ENCODE measurements at places on chromosomes 13 and 19.

DNA sequence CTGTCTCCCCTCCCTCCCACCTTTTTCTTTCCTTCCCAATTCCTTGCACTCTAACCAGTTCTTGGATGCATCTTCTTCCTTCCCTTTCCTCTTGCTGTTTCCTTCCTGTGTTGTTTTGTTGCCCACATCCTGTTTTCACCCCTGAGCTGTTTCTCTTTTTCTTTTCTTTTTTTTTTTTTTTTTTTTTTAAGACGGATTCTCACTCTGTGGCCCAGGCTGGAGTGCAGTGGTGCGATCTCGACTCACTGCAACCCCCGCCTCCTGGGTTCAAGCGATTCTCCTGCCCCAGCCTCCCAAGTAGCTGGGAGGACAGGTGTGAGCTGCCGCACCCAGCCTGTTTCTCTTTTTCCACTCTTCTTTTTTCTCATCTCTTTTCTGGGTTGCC, 6.9 kb downstream of the MYADM start:
- no peak for DNase-seq

DNA sequence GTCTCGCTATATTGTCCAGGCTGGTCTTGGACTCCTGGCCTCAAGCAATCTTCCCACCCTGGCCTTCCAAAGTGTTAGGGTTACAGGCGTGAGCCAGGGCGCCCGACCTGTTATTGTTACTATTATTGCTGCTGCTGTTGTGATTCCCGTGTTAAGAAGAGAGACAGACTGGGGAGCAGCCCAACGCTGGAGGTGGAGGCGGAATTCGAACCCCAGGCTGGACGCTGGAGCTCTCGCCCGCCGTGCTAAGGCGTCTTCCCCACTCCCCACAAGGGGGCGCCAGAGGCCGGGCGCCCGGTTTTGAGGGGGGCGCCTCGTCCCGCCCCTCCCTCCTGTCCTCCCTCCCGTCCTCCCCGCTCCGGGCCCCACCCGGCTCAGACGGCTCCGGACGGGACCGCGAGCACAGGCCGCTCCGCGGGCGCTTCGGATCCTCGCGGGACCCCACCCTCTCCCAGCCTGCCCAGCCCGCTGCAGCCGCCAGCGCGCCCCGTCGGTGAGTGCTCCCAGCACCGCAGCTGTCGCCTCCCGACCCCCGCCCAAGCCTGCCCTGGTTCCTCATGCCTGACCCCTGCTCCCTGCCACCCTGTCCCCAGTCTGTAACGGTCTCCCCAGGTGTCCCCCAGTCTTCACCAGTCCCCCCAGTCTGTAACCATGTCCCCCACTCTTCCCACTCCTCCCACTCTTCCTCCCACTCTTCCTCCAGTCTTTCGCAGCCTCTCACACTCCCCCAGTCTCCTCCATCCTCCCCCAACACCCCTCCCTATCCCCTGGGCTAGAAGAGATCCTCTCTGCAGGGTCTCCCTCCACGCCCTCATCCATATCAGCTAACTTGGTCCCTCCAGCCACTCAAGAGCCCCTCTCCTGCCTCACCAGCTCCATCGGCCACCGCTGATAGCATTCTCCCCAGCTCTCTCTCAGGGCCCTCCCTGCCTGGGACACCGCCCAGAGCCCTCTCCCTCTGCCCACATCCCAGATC, at the start of gene EHD2:
TSS of gene EHD2 (plus strand) at position 377 of the 976 bp plus-strand sequence. CDS start 3,191 bp downstream, outside the sequence.
- peak; percentile 56 for DNase-seq

GRCh38 chr19:41934849-41935374, 6.7 kb upstream of the ERFL start:
- DNase-seq: peak; percentile 80

GRCh38 chr19:44617110-44617880, 3.9 kb downstream of the IGSF23 start:
- DNase-seq: no peak

DNA sequence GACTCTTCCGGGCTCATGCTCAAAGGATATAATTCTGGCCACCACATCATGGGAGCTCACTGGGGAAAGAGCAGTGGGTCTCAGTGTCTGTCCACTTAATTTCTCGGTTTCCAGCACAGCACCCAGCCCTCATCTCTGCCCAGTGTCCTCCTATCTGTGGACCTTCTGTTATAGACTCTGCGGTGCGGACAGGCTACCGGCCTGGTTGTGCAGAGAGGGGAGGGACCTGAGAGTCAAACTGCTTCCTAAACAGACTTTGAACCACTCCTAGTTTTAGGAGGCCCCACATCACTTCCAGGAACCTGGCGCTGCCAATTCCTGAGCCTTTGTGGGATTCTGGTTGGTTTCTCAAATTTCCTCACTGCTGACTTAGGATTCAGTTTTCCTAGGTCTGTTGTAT, 59.8 kb upstream of the MED4 start:
- DNase-seq: no peak

GRCh38 chr19:10424011-10424637, 3.8 kb downstream of the PDE4A start:
- DNase-seq: peak; percentile 61

GRCh38 chr19:32976223-32976805, 4.3 kb downstream of the FAAP24 start:
- DNase-seq: peak; percentile 52

GRCh38 chr13:112159575-112160547, 92.9 kb downstream of the SOX1 start:
- DNase-seq: no peak

DNA sequence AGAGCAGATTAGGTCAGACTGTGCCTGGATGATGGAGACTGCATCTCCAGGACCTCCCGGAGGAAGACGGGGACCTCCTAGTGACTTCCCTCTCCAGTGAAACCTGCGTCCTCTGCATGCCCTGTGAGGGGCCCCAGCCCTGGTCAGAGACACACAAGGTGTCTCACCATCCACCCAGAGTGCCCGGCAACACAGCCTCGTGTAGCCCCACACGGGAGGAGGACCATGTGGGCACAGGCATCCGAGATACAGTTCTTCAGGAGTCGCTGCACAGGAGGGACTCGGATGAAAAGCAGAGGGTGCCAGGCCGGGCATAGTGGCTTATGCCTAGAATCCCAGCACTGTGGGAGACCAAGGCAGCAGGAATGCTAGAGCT, 64.8 kb downstream of the PEPD start:
- DNase-seq: no peak

GRCh38 chr13:40598569-40598968, 67.9 kb downstream of the FOXO1 start:
- DNase-seq: peak; percentile 45

GRCh38 chr13:21745307-21745706, 74.4 kb downstream of the FGF9 start:
- DNase-seq: no peak

DNA sequence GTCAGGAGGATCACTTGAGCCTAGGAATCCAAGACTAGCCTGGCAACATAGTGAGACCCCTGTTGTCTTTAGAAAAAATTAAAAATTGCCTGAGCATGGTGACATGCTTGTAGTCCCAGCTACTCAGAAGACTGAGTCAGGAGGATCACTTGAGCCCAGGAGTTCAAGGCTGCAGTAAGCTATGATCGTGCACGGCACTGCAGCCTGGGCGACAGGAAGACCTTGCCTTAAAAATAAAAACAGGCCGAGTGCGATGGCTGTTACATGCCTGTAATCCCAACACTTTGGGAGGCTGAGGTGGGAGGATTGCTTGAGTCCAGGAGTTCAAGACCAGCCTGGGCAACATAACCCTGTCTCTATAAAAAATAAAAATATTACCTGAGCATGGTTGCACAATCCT, 5.4 kb downstream of the HNRNPUL1 start:
- no peak for DNase-seq

GRCh38 chr13:79988573-79988972, 352.4 kb downstream of the SPRY2 start:
- DNase-seq: no peak

DNA sequence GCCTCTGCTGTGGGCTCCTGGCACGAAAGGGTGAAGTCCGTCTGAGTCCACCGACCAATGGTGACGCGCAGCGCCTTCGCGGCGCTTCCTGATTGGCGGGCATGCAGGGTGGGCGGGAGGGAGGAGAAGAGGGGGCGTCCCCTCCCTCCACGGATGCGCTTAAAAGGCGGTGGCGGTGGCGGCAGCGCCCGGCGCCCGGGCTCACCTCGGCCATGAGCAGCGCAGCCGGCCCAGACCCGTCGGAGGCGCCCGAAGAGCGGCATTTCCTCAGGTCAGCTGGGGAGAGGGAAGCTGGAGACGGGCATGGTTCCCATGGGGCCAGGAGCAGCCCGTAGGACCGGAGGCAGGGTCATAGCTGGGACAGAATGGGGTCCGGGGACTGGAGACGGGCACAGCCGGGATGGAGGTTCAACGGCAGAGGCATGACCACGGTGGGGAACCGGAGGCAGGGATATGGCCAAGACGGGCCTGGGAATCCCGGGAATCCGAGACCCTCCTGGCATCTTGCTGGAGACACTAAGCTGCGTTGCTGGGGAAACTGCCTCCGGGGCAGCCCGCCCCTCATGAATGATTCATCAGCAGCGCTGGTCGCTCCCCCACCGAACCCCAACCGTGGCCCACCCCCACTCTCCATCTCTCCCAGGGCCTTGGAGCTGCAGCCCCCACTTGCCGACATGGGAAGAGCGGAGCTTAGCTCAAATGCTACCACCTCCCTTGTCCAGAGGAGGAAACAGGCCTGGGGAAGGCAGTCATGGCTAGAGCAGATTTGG, at the start of gene YJEFN3:
TSS of gene YJEFN3 (plus strand) at position 191 of the 770 bp plus-strand sequence. CDS start at position 213, 22 bp downstream.
- no peak for DNase-seq

Measured in stimulated activated effector memory CD8-positive, alpha-beta T cell treated with anti-CD3 and anti-CD28 coated beads, Interleukin-12 subunit alpha, Interleukin-12 subunit beta, amount 100 ng/mL, for 72 hours (primary cell).